ENCODE measurements at places on chromosomes 3 and 15.
A peak's percentile ranks its signal among the peaks of the same experiment; 100 is the strongest.

DNA sequence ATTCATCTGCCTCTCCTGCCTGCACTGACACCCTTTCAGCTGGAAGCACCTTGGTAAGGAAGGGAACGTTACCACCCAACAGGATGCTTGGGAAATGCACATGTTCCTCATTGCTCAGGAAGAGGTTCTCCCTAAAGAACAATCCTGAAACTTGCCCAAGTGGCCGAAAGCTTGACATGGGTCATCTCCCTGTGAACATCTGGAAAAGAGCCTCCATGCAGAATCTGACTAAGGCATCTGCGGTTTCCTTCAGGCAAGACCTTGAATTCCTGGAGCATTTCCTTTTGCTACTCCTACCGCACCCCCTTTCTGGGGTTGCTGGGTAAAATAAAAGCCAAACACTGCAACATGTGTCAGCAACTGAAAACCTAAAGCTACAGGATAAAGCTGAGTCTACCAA, 68.7 kb upstream of the SNRK start:
- DNase-seq: no peak

- peak; percentile 47 for DNase-seq
These were observed 116.3 kb downstream of the RPL22L1 start for GRCh38 chr3:170753421-170754310.

DNA sequence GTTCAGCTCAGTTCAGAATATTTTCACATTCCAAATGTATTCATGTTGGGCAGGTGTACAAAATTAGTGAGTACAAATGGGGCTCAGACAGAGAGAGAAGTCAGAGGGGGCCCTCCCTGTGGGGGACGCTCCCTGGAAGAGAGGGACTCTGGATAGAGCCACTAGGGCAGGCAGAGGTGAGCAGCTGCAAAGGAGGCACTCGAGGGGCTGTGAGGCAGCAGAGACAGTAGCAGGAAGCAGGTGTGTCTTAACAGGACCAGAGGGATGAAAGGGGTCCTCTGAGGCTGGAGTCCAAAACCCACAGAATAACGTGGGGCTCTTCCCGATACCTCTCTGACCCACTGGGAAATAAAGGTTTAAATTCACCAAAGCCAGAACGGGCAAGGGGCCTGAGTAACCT, 127.1 kb downstream of the MEGF11 start:
- no peak for DNase-seq

- no peak for DNase-seq
These were observed 16.3 kb downstream of the SLC6A20 start for GRCh38 chr3:45779746-45780735.

DNA sequence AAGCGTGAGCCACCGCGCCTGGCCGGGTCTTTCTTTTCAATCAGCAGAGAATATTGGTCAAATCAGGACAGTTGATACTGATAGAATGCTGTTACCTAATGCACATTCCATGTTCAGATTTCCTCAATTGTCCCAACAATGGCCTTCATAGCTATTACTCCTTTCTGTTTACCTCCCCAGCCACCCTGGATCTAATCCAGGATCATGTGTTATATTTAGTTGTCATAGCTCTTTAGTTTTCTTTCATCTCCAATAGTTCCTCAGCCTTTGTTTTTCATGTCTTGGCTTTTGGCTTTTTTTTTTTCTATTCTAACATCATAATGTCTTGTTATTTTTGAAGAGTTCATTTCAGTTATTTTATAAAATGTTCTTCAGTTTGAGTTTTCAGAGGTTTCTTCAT, 14.6 kb downstream of the USP3 start:
- no peak for DNase-seq

DNA sequence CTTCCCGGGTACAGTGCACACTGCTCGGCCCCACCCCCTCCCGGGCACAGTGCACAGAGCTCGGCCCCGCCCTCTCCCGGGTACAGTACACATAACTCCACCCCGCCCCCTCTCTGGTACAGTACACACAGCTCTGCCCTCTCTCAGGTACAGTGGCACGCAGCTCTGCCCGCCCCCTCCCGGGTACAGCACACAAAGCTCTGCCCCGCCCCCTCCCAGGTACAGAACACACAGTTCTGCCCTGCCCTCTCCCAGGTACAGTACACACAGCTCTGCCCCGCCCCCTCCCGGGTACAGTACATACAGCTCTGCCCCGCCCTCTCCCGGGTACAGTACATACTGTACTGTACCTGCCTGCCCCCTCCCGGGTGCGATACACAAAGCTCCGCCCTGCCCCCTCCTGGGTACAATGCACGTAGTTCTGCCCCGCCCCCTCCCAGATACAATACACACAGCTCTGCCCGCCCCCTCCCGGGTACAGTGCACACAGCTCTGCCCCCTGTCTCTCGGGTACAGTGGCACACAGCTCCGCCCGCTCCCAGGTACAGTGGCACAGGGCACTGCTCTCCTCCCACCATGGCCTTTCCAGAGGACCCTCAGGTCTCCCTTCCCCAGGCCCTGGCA, 16.4 kb upstream of the PRR20G start:
- DNase-seq: no peak

- DNase-seq: no peak
These were observed 20.5 kb downstream of the SRPRB start for GRCh38 chr3:133825969-133826727.

DNA sequence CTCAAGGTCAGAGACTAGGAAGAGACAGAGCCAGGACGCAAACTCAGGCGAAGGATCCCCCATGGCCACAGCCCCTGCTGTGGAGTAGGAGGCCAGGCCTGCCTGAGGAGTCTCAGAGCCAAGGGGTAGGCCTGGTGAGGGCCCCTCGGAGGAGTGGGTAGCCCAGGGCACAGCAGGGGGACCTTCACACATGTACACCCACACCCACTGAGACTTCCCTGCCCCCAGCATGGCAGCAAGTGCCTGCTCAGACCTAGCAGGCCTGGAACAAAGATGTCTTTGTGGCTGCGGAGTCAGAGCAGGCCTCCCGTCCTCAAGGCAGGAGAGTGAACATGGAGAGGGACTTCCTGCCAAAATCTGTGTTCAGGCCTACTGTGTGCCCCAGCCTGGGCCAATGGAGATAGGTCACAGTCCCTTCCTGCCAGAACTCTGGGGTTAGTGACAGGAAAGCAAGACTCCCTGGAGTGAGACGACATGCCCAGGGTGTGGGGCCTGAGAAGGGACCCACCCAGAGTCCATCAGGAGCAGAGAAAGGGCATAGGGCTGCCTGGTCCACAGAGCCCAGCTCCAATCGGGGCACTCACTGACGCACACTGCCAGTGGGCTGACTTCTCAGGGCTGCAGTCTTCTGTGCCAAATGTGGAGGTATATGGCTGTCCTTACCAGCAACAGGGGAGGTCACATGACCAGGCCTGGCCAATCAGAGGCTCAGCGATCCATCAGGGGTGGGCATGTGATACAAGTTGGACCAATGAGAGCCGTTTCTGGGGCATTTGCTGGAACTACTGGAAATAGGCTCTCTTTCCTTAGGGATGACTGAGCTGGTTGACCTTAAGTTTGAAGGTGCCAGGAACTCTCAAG, 2.3 kb downstream of the GRIP2 start:
- no peak for DNase-seq

- no peak for DNase-seq
These were observed 34.9 kb upstream of the TTBK2 start for GRCh38 chr15:42955518-42955917.

DNA sequence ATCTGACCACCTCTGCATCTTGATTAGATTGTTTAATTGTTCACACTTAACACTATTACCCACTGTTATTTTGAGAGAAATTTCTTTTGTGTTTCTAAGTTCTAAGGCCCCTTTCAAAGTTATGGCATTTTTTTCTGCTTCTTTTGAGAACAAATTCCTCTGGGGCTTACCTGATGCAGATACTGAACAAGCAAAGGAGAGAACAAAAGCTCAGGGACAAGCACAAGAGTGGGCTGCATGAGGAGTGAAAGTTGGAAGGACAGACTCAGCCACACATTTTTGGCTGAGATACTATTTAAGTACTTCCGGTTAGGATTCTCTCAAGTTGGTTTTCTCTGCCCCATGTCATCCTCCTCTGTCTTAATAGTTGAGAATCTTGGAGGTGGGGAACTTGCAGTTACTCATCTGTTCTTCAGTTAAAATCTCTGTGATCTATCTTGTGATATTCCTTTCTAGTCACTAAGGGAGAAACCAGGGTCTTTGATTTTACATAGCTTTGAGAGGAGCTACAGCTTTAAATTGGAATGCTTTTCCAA, 54.7 kb downstream of the CMTM6 start:
- DNase-seq: no peak

DNA sequence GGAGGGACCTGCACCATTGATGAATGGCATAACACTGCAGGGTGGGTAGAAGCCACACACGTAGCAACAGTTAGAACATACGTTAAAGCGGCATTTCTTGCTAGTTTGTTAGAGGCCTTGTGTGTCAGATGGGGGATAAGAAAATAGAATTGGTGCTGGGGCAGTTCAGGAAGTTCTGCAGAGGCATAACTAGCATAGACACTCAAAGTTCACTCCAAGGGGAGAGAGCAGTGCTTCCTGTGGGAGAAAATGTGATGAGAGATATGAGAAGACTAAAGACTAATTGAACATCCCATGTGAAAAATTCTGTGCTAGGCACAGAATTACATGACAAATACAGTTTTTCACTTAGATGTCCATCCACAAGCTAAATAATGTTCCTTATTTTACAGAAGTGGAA, 327.1 kb downstream of the ZNF621 start:
- DNase-seq: no peak

DNA sequence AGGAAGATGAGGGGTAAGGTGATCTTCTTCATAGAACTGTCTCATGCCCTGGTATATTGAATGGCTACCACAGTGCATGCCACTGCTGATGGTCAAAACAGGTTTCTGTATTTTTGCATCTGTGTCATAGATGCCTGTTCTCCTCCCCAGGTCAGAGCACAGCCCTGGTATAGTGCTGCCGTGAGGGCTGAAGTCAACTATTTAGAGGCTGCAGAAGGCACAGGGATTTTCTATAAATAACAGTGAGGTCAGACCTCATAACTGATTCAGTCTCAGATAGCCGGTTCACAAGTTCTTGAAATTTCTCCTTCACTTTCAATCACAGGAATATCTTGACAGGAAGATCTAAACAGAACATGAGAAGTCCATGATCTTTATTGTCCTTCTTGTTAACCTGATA, 99.2 kb upstream of the NUDT16 start:
- no peak for DNase-seq

DNA sequence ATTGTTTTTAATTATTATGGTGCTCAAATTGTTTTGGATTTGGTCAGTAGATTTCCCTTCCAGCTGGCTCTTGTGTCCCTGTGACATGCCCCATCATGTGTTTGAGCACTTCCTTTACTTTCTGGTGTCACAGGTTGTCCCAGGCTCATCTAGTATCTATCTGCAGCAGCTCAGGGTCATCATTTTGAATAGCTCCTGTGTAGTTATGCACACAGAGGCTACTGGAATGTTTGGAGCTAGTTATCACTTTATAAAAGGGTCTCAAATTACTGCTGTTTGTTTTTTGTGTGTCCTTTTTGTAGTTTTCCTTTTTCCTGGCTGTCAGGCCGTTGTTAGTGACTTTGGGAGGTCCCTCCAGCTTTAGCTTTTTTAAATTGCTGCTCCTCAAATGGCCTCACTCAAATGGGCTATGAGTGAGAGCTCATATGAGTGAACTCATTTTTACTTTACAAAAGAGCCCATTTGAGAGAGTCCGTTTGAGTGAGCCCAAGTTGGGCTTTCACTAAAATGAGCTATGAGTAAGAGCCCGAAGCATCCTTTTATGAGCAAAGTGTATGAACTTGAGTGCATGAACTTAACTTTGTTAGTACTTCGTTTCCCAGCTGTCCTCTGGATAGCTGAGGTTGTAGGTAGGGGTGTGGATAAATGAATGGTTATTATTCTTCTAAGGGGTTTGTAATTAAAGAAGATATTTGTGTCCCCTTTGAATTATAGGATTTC, 43.8 kb downstream of the SQOR start:
- no peak for DNase-seq

- no peak for DNase-seq
These were observed 58.7 kb upstream of the TIPARP start for GRCh38 chr3:156615592-156616173.

DNA sequence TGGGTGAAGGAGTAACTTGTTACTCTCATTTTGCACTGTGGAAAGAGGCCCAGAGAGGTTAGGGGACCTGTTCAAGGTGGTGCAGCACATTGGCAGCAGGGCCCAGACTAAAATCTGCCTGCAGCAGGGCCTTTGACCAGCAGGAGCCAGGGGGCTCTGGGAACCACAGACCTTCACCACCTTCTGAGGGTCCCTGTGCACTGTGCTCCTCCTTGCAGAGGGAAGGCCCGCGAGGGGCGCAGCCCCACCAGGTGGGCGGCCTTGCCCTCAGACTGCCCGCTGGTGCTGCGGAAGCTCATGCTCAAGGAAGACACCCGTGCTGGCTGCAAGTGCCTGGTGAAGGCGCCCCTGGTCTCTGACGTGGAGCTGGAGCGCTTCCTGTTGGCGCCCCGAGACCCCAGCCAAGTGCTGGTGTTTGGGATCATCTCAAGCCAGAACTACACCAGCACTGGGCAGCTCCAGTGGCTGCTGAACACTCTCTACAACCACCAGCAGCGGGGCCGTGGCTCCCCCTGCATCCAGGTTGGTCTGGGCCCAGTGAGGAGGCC, 61.5 kb upstream of the FGD5 start:
- DNase-seq: no peak

DNA sequence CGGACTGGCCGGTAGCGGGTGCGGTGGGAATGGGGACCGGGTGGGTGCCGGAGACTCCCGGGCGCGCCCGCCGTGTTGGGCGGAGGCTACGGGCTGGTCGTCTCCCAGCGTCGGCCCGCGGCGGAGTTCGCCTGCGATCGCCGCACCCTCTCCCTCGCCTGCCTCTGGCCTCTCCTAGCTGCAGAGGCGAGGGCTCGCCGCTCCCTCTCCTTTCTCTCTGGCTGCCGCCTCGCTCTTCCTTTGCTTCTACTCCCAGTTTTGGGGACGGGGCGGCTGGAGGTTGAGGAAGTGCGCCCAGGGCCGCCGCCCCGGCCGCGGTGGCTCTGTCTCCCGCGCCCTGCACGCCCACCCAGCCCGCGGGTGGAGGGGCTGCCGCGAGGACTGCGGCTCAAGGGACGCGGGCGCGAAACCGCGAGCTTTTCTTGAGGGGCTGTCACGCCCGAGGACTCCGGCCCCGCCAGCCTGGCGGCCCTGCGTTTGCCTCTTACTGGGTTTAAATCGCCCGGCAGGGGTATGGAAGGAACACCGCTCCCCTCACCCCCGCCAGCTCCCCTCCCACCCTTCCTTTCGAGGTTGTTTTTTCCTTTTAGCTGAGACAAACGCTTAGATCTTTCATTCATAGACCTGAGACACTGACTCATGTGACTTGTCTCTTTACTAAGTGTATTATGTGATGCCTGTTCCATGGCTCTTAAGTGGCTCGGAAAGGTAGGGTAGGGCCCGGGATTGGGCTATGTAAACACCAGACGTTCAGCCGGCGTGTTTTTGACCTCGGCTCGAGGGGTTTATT, 654 bp downstream of the PIK3CA start:
- peak; percentile 15 for DNase-seq

GRCh38 chr15:26974120-26974780, 3.3 kb downstream of the GABRG3 start:
- DNase-seq: peak; percentile 93

DNA sequence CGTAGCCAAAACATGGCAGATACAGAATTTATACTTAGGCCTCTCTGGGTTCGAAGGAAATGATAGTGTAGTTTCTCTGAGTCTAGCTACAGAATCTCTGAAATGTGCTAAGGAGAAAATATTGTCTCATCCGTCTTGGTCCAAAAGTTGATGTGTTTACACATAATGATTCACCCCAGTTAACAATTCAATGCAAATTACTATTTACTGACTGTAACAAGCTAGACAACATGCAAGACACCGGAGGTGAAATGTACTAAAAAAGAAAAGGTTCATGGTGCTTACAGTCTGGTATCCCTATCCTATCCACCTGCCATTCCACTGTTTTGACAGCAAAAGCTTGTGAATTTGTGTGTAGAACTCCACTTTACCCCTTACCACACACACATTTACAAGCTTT, 146.8 kb downstream of the SUCLG2 start:
- DNase-seq: no peak
